CD4-positive, alpha-beta T cell treated with Interleukin-2 at 100 ng/mL for 4 hours (primary cell): ENCODE measurements at places on chromosomes 1 and 21.

DNA sequence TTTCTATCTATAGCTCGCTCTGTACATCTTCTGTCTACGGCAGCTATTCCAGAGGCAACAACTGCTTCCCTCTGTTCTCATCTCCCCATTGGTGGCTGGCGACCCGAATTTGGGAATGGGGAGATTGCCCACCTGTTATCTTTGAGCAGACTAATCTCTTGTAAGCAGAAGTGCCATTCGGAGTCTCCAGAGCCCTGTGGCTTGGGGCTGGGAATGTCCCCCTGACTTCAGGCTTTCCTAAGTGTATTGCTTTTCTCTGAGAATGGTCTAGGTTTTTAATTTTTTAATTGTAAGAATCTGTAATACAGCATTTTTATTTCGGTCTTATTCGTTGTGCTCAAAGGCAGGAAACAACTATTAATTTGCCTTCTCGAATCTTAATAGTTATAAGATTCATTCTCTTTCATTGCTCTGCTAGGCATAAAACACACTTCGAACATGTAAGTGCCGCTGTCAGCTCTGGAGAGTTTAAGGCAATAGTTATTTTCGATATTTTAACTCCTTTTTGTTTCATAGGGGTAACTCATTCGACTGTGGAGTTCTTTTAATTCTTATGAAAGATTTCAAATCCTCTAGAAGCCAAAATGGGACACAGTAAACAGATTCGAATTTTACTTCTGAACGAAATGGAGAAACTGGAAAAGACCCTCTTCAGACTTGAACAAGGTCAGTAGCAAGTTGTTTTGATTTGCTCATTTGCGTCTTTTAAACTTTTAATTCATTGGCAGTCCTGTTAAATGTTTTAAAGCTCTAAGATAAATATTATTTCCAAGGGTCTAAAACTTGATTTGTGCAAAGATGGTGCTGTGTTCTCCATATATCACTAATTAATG is 514 bp downstream of the AGL start:
- no peak for DNase-seq

GRCh38 chr1:31348449-31348848 is 24.4 kb downstream of the FABP3 start:
- no peak for DNase-seq

DNA sequence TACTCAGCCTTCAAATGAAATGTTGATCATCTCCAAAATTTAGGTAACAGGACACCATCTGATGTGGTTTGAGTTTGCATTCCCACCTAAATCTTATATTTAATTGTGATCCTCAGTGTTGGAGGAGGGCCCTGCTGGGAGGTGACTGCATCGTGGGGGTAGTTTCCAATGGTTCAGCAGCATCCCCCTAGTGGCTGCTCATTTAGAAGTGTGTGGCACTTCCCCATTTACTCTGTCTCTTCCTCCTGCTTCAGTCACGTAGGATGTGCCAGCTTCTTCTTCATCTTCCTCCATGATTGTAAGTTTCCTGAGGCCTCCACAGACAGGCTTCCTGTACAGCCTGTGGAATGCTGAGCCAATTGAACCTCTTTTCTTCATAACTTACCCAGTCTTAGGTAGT is 731.2 kb downstream of the USP25 start:
- DNase-seq = no peak

GRCh38 chr1:40931601-40932000 is 47.9 kb upstream of the CTPS1 start:
- DNase-seq = no peak

GRCh38 chr1:85223334-85223733 is 22.5 kb upstream of the SYDE2 start:
- DNase-seq = no peak

GRCh38 chr1:5734414-5734813 is 257.8 kb downstream of the NPHP4 start:
- no peak for DNase-seq

DNA sequence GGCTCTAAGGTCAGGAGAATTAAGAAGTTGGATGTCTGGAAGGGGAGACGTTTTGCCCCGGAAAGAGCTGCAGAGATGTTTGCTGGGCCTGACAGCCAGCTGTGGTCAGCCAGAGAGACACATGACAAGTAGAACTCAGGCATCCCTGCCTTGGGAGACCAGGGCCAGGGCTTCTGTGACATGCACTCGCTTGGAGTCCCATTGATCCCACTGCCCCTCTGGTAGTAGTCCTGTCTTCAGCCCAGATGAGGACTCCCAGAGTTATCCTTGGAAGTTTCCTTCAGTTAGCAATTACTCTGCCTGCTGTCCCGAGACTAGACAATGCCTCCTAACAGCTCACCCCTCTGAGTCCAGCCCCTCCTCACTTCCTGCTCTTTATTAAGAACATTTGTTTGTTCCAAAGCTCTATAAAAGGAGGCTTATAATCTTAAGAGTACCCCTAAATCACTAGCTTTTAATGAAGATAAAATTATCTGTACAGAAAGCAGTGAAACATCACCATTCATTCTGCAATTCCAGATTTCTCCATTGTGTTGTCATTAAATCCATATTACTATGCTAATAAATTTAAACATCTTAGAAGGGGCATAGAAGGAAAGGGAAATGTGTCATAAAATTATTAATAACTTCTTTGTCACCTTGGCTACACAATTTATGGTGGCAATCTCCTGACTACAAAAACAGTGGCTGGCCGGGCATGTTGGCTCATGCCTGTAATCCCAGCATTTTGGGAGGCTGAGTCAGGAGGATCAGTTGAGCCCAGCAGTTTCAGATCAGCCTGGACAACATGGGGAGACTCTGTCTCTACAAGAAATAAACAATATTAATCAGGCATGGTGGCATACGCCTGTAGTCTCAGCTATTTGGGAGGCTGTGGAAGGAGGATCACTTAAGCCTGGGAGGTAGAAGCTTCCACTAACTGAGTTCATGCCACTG is 94.2 kb downstream of the KCNK1 start:
- no peak for DNase-seq

- DNase-seq = no peak
Observed at GRCh38 chr1:37634244-37634991, at the start of gene RSPO1. TSS of gene RSPO1 (minus strand) at chr1:37634892. CDS start at chr1:37629661, 5,231 bp downstream.

- no peak for DNase-seq
Observed at GRCh38 chr1:206459703-206460102, 10.6 kb upstream of the IKBKE start.

- no peak for DNase-seq
Observed at GRCh38 chr1:62068978-62069377, 125.7 kb upstream of the L1TD1 start.

- no peak for DNase-seq
Observed at GRCh38 chr1:171313319-171313834, 606 bp upstream of the FMO4 start.

DNA sequence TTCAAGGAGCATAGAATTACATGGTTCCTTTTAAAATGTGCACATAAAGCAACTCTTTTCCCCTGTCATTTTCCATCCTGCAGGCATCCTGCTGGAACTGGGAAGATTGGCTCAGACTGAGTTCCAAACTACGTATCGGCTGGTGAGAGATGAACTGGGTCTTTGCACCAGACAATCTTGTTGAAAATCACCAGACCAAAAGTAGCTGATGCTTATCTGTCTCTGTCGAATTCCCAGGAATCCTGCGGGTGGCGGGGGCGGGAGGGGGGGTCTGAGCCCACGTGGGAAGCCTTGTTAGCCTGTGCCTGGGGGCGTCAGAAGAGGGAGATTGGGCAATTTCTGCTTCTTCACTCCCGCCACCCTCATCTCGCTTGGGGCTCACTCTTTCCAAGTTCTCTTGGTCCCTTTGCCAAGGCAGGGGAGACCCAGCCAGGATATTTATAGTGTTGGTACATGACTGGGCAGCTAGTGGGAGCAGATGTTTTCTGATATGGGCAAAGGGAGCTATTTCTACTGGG is 90.1 kb upstream of the SLC25A33 start:
- DNase-seq = no peak

GRCh38 chr1:220690140-220691052 is at the start of gene C1orf115:
TSS of gene C1orf115 (plus strand) at chr1:220690363. CDS start at chr1:220690403, 40 bp downstream.
- peak; percentile 73 for DNase-seq

GRCh38 chr1:184754476-184755225 is at the start of gene EDEM3:
TSS of gene EDEM3 (minus strand) at chr1:184754858. CDS start at chr1:184754646, 212 bp downstream.
- peak; percentile 99 for DNase-seq

- no peak for DNase-seq
Observed at GRCh38 chr1:25896266-25896665, 10.0 kb downstream of the STMN1 start.

DNA sequence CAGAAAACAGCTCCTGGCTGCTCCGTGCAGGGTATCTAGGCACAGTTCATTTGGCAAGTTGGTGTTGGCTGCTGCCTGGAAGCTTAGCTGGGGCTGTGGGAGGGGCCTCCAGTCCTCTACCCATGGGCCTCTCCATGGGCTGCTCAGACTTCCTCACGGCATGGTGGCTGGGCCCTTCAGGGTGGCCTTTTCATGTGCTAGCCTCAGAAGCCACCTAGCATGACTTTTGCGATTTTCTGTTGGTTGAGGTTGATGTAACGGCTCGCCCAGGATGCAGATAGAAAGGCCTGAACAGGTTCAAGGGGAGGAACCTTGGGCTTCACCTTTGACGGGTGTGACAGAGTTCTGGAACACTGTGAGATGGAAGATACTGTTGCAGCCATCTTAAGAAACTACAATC is 25.8 kb upstream of the LHX4 start:
- DNase-seq = no peak

- DNase-seq = peak; percentile 47
Observed at GRCh38 chr1:112501810-112502641, 6.7 kb upstream of the WNT2B start.

DNA sequence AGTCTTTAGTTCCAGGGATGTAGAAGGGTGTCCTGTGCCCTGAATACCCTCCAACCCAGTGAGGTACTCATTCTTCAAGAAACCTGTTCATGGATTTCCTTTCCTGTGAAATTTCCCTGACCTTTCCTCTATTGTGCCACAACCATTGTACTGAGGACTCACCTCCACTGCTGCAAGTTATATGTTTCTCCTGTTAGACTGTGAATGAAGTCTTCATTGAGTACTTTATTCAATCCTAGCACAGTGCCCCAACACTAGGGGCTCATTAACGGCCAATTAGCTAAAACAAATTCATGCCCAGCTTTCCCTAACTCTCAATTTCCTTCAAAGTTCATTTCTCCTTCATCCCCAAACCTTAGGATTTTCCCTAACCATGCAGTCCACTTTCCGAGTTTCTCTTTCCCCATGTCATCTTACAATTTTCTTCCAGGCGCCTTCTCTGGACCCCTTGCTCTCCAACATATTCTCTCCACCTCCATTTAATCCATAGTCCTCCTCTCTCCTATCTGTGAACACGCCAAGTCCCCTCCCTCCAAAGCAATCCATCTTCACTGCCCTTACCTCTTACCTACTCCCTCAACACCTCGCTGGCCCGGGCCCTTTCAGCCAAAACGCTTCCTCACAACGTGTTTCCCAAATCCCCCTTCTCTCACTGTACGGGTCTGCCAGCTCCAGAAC is 1.3 kb downstream of the TRIM33 start:
- no peak for DNase-seq

- no peak for DNase-seq
Observed at GRCh38 chr1:17875171-17875881, 120.2 kb downstream of the ACTL8 start.

- DNase-seq = no peak
Observed at GRCh38 chr1:184226100-184226487, 160.7 kb upstream of the C1orf21 start.

GRCh38 chr1:116375887-116376728 is 3.1 kb downstream of the ATP1A1 start:
- peak; percentile 47 for DNase-seq

DNA sequence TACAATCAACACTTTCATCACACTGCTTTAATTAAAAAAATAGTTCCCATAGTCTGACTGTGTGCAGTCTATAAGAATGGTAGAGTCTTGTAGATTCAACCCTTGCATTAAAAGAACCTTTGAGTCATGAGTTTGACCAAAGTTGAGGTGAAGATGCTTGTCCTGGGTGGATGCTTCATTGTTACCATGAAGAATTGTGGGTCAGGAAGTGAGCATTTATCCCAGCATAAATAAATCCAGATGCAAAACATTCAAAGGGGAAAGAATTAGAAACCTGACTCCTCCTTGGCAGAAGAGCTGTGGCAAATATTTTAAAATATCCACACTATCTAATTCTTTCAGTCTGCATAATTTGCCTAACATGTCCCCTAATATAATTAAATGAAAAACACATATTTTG is 72.9 kb upstream of the SPAG17 start:
- DNase-seq = no peak

DNA sequence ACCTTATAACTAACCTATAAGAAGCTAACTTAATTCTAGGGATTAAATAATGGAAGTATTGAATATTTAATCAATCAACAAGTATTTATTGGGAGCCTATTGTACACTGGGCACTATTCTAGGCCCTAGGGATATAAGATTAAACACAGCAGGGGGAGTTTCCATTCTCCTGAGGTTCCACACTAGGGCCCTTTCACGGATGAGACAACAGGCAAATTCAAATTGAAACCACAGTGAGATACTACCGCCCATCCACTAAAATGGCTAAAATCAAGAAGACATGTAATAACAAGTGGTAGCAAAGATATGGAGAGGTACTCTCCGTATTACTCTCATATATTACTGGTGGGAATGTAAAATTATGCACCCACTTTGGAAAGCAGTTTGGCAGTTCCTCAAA is 674.4 kb downstream of the KIF26B start:
- no peak for DNase-seq

GRCh38 chr1:161921990-161922389 is 101.7 kb downstream of the OLFML2B start:
- no peak for DNase-seq

DNA sequence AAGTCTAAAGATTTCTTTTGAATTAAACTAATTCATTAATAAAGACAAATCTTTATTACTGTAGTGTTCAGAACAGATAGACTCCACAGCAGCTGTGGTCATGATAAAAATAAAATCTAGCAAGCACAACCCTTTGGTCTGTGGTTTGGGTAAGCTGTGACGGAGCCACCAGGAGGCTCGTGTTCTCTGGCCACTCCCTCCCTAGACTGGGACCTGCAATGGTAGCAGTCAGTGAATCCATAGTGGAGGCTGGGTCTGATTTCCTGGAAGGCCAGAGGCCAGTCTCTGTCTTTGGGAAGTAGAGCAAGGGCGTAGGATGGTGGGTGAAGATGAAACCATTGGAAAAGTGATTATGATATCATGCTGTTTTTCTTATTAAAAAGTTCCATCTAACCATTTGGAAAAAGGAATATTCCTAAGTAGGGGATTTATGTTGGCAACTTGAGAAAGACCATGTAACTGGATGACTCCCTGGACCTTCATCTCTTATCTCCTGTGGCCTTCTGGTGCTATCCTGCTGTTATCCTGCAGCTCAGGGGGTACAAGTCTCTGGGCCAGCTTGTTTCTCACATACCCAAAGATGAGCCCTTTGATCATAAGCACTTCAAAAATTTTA is 39.0 kb downstream of the TENT5C start:
- DNase-seq = peak; percentile 17

DNA sequence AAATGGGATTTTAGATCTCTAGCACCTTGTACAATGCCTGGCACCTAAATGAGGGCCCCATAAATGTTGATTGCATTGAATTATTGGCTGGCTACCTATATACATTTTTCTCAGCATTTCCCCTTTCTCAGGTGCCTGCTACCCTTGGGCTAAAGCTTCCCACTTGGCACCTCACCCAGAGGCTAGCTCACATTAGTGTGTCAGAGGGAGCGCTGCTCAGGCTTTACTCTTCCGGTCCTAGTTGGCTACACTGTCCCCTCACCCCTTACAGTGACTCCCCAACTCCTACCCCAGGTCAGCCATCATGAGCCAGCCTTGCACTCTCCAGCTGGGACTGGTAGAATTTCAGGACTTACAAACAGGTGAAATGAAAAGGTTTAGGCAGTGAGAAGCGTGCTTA is 9.5 kb downstream of the TRAF5 start:
- DNase-seq = no peak

- DNase-seq = no peak
Observed at GRCh38 chr1:75996196-75996595, 64.0 kb upstream of the ASB17 start.

GRCh38 chr21:27674041-27674615 is 707.2 kb upstream of the ADAMTS5 start:
- no peak for DNase-seq
